NCI-H2081 (cell line): ENCODE measurements at places on chromosomes 3 and 15.

GRCh38 chr3:50594253-50594785 lies 17.3 kb downstream of the CISH start:
- DNase-seq: no peak

DNA sequence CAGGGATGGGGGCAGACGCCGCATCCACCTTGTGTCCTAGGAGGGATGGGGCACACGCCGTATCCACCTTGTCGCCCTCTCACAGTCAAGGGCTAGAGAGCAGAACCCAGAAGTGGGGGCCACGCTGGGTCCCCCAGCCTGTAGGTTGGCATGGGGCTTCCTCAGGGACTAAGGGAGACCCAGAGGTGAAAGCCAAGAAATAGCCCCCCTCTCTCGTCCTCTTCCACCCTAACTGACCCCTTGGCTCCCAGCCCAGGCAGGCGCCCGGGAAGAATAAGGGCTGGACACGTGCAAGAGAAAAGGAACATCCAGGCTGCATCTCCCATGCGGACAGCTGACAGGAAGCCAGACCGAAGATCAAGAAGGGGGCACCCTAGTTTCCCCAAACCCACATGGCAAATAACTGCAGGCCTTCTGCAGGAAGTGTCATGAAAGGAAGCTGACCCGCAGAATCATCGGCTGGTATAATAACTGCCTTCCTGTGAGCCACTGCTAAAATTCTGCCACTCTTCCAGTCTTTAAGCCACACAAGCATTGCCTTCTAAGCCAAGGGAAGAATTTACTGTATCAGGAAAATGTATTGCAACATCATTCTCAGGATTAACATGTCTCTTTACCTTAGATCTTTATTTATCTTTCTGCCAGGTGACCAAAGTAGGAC lies 38.5 kb upstream of the TFRC start:
- DNase-seq: peak; percentile 21

DNA sequence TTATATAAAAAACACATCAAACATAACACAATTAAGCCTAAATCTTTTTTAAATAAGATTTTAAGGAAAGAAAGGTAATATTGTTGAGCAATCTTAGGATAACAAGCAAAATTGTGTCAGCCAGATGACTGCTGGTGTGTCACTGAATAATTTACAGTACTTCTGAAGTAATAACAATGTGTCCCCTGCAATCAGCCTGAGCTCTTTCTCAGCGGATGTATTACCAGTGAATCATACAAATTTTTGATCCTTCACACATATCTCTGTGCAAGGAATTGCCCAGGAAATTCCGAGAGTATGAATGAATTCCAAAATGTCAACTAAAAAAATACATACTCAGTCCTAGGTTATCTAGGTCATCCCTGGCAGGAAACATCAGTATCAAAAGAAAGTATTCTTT lies 76.6 kb upstream of the PTX3 start:
- DNase-seq: no peak

- DNase-seq: no peak
Measured at GRCh38 chr15:100194996-100195395, 146.8 kb downstream of the ADAMTS17 start.

GRCh38 chr3:44323341-44323955 lies 15.1 kb upstream of the TCAIM start:
- DNase-seq: peak; percentile 41

DNA sequence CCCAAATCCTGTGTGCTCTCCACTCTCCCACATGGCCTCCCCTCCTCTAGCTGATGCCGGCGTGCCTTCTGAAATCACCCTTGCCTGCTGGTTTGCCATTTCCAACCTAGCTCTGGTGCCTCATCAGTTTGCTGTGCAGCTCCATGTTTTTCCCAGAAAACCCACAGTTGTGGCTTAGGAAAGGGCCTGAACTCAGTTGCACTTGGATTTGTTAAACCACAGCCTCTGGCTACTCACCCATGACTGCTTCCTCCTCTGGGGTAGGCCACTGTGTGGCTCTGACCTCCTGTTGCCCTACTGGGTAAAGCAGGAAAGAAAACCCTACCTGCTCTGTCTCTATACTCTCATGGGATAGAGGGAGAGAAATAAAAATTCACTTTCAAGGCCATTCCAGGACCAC lies 97.3 kb downstream of the DAPK2 start:
- DNase-seq: no peak

DNA sequence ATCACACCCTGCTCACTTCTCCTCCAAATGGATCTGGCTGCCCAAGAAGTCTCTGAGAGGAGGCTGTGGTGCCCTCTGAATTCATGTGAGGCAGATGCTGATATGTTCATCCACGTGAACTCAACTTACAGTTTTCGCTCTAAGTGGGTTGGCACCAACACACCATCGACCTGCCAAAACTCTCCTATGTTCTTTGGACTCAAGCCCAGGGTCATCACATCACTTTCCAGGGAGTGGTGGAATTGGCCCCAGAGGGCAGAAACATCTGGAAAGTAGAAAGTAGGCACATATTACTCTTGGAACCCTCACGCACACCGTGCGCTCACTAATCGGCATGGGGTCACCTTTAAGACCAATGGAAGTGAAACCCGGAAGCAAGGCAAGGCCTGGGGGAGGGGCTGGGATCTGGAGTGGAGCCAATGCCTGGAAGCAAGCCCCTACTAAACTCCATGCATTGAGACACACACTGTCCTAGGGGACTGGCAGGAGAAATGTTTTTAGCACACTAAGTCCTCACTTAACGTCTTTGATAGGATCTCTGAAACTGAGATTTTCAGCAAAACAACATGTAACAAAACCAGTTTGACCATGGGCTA lies 41.4 kb downstream of the SSUH2 start:
- DNase-seq: no peak

DNA sequence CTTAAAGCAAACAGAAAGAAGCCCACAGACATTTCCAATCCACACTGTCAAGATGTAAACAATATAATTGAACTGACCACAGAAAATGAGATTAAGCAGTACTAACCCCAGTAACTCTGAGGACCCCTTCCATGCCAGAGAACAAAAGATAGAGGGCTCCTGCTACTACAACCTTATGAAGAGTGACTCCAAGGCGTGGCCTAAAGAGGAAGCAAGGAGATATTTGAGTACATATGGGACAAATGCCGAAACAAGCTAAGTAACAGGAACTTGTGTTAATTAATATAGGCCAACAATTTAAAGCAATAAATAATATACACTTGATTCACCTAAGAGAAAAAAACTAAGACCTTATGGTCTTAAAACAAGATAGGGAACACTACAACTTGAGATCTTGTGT lies 25.0 kb upstream of the VPS39 start:
- no peak for DNase-seq

- no peak for DNase-seq
Measured at GRCh38 chr3:157463816-157464215, 27.2 kb downstream of the PTX3 start.

- peak; percentile 16 for DNase-seq
Measured at GRCh38 chr3:151835751-151836525, 22.0 kb downstream of the AADAC start.

- DNase-seq: no peak
Measured at GRCh38 chr15:98419173-98419780, 229.1 kb upstream of the IGF1R start.

GRCh38 chr3:139559541-139559940 lies 20.0 kb upstream of the RBP1 start:
- no peak for DNase-seq

DNA sequence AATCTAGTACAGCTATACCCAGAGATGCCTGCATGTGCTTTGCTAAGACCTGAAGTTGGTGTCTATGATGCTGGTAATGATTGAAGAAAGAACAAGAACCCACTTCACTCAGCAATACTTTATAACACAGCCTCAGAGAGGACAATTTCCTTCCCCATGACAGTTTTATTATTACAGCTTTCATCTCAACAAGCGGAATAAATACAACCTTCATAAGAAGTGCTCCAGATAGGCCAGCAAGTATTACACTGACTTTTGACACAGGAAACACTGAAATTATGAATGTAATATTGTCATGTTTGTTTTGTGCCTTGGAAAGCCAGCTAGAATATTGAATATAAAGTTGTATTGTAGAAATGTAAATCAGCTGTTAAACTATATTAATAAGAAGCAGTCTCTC lies 557.4 kb upstream of the ARPP21 start:
- no peak for DNase-seq

DNA sequence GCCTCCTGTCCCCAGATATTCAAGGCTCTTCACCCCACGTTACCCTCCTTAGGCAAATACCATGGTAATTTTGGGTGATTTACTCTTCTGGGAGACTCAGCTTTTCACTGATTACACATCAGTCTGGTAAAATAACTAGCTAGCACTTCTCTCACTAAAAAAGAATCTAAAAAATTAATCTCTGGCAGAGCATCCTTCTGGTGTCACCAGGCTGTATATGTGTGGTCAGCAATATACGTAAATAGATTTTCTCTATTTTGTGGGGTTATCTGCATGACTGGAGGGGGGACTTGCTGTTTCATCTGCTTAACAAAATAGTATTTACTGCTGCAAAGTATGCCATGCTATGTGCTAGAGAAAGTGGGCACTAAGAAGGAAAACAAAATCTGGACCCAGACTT lies 45.1 kb downstream of the LRRC28 start:
- no peak for DNase-seq

DNA sequence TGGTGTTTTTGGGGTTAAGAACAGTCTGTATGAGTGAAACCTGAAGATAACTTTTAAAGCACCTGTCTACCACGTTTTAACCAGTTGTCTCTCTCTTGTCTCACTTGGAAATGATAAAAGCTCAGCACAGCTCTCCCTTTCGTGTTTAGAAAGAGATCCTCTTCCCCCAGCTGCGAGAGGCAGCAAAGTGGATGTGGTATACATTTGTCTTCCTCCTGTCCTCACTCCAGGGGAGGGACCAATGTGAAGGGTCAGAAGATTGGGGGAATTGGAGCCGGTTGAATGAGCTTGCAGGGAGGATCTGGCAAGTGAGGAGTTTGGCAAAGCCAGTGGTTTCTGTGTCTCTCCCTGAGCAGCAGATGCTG lies 14.6 kb downstream of the SMAD6 start:
- no peak for DNase-seq

DNA sequence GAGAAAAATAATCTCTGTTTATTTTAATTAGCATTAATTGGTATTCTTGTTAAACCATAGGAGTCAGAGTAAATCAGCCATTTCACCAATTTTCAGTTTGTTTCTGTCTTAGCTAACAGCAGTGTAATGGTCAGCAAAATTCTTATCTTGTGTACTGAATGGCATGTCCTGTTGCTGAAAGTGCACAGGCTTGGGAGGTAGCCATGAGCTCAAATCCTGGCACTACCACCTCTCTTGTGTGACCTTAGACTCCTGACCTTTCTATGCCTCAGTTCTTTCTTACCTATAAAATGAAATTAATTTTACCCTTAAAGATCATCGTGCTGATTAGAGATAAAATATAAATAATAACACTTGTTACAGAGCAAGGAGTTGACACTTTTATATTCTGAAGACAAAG lies 35.8 kb downstream of the MLH1 start:
- DNase-seq: no peak

GRCh38 chr15:72737723-72738122 lies 45.8 kb downstream of the ADPGK start:
- no peak for DNase-seq

GRCh38 chr3:23629181-23629894 lies 176.4 kb upstream of the UBE2E1 start:
- no peak for DNase-seq

GRCh38 chr3:72320955-72321303 lies 527.3 kb downstream of the SHQ1 start:
- DNase-seq: no peak

DNA sequence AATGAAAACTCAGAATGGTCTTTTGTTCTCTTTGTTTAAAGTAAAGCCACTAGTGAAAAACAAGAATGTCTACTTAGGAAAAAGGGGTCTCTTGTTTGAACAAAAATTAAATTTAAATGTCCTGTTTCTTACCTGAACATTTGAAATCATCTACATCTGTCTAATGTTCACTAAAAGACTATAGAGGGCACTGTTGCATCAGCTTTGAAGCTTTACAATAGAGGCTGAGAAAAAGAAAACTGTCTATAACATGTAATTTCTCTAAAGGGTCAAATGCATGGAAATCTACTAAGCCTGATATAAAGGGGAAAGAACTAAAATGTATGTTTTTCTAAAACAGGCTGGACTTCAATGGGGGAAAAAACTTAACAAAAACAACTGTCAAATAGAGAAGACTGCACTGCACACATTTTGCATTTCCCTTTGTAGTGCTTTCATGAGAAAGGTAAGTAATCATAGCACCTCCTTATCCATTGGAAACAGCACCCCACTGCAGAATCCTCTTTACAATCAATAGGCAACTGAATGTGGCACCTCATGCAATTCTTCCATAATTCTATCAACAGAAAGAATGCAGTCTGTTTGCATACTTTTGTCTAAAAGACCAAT lies 26.3 kb downstream of the DPH6 start:
- peak; percentile 46 for DNase-seq

DNA sequence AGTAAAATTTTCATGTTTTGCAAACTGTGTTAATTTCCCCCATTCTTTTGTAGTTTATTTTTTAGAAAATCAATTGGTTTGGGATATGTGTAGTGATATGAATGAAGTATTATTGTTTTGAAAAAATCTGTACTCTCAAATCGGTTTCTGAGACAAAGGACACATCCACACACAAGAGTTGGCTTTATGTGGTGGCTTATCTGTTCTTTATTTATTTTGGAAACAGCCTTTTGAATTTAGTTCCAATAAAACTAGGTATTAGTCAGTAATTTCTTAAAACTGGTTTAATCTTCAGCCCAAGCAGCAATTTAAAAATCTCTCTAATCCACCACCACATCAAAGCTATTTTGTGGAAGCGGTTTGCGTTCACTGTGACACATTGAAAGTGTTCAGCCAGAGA lies 741.5 kb upstream of the GRM7 start:
- DNase-seq: no peak

- no peak for DNase-seq
Measured at GRCh38 chr15:96181873-96182301, 148.6 kb upstream of the NR2F2 start.

DNA sequence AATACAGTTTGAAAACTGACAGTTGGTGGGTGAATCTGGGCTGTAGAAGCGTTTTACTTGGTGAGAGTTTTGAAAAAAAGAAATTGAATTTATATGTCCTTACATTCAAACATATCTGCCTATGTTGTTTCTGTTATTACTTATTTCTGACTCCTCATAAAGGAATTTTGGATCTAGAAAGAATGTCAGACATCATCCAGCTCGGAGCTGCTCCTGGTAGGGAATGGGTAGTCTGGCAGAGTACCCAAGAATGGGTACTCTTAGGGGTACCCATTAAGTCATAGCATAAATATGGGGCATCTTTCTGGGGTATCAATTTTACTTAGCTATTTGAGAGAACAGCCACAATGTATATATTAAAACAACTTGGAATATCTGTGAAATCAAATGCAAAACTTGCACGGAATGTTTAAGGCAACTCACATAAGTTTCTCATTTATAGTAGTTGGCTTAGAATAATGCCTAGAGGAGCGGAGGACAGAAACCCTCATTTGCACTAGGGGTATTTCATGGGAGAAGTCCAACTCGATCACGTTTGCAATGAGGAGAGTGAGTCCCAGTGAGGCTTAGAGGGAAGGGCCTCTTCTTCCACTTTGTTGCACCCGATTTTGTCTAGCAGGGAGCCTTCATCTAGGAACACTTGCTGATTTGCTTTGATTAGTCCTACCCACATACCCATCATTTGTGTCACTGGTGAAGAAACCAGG lies 2.4 kb upstream of the LARP6 start:
- no peak for DNase-seq

- no peak for DNase-seq
Measured at GRCh38 chr15:96412906-96413231, 82.4 kb downstream of the NR2F2 start.
